Activated CD4-positive, alpha-beta T cell treated with anti-CD3 and anti-CD28 coated beads, Interleukin-10, Interleukin-2, amounts not matched to agents 100 ng/mL and 50 ng/mL, durations not matched to agents 16 hours and 8 hours (primary cell): ENCODE measurements at places on chromosomes 3 and 15.

GRCh38 chr3:140270329-140270728, 335.3 kb downstream of the CLSTN2 start:
- no peak for DNase-seq

DNA sequence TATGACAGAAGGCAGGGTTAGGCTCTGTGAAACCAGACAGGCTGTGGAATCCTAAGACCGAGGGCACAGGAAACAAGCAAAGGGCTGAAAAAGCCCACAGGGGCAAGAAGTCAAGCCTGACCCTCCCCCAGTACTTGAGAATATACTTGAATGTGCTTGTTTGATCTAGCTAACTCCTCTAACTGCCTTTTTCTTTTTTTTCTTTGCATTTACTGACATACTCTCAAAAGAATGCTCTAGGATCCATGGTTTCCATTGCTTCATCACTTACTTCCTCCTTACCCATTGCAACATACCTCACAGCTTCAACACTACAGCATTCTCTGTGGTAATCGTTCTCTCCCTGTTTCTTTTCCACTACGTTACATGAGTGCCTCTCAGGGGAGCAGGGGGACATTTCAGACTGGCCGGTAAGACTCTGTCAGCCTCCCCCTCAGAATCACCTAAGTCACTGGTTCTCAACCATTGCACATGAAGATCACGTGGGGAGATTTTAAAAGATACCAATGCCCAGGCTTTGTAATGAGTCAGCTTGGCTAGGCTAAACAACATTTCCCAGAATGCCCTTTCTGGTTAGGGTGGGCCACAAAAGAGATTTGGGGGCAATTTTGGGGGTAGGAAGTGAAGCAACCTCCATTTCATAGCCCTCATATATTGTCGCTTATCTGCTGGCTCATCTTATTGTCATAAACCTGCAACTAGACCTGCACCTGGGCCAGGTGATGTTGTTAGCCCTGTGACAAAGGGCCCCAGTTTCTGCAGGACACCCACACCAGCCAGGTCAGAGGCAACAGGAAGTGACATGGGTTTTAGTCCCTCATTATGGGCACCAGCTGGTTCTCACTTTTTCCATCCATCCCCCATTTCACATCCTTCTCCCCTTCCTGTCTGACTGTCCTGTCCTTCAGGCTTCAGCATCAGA, 24.6 kb upstream of the RSL24D1 start:
- DNase-seq = peak; percentile 79

DNA sequence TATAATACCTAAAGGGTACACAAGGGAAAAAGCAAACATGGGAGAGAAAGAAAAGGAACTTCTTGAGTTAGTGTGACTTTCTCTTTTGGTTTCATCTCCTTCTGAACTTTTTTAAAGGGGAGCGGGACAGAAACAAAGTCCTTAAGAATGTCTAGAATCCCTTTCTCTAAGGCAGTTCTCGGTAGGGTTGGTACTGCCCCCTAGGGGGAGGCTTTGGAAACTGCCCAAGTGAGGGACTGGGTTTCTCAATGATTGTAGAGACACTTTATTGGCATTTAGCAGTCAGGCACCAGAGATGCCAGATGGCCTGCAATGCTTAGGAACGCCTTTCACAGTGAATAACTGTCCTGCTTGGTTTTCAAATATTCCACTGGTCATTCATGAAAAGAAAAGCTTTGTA, 172.7 kb downstream of the WDR72 start:
- DNase-seq = peak; percentile 44

DNA sequence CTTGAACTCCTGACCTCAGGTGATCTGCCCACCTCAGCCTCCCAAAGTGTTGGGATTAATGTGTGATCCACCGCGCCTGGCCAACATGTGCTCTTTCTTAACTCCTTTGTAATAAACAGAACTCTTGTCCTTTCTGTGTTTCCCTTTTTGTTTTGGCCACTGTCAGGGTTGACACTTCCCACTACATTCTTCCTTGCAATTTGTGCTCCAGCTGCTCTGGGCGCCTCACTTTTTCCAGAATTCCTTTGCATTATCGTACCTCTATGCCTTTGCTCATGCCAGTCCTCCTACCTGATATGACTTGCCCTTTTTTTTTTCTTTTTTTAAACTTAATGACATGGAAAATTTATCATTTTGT, 38.8 kb upstream of the SMAD3 start:
- DNase-seq = no peak

DNA sequence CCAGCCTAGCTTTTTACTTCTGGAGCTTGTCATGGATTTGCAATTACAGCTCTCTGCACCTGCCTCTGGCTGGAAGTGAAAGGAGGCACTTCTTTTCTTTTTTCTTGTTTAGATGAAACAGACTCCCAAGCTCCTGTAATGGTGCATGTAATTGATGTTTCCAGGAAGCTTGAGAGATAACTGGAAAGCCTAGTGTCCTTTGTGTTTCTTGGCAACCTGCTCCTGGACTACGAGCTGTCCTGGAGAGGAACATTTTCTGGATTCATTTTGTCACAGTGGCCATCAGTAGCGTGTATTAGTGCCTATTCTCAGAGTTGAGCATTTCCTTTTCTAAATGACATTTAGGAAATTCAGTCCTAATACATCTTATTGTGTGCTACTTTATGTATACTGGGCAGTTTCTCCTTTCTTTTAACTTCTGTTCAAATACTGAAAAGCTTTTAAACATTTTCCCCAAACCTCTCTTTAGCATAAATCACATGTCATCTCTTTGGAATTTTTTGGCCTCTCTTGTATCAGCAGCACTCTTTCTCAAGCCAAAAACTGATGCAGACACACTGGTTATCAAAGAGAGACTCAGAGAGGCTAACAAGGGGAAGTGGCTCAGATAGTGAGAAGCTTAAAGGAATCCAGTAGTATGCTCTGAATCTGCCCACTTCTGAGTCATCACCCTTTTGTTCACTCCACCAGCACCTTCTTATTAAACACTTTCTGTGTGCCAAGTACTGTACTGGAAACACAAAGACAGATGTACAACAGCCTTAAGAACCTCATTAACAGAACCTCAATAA, 62.6 kb upstream of the SLC2A2 start:
- DNase-seq = peak; percentile 25

GRCh38 chr3:5766848-5767247, 579.3 kb downstream of the EDEM1 start:
- DNase-seq = no peak
